ENCODE measurements at places on chromosomes 13 and 19.

GRCh38 chr13:107211073-107211472, 643.1 kb upstream of the ARGLU1 start:
- DNase-seq = peak; percentile 77

GRCh38 chr13:76812206-76812897, 73.9 kb downstream of the KCTD12 start:
- DNase-seq = no peak

DNA sequence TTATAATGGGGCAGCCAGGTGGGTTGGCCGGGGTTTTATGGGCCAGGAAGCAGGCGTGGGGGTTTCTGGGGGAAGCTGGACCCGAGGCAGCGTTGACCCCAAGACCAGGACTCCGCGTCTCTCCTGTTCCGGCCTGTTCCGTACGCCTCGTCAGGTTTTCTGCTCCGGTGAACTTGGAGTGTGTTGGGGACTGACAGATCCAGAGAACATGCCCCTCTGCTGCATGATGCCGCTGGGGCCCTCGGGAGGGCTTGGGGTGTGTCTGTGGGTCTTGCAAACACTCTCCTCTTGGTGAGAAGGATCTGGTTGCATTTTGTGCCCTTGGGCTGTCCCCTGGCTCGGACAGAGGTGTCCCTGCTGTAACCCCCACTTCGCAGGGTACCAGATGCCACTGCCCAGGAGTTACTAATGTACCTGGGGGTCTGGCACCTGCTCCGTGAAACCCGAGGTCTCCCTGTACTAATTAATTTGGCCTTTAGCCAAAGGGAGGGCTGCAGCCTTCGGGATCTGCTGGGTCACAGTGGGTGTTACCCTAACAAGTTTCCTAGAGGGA, 15.6 kb downstream of the KDM4B start:
- no peak for DNase-seq

- peak; percentile 48 for DNase-seq
Measured at GRCh38 chr19:39342647-39343305, 555 bp downstream of the SAMD4B start.

- no peak for DNase-seq
Measured at GRCh38 chr13:49165798-49166752, 54.1 kb upstream of the MLNR start.

DNA sequence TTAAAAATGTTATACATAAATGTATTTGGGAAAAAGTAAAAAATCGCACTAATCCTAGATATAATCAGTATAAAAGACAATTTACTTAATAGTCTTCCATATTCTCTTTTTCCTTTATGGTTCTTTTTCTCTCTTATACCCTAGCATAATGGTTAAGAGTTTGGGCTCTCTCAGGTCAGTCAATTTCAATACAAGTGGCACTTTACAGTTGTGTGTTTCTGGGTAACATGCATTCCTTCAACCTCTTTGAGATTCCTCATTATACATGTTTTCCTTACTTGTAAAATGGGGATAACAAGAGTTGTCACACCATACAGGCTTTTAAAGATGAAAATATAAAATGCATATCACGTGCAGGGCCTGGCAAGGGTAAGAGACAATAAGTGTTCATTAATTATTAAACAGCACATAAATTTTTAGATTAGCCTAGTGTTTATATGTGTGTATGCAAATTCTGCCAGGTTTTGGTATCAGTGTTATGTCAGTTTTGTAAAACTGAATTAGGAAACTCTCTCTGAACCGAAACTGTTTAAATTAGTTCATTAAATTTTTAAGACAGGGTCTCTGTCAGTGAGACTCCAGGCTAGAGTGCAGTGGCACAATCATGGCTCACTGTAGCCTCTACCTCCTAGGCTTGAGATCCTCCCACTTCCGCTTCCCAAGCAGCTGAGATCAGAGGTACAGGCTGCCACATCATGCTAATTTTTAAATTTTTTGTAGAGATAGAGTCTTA, 49.8 kb downstream of the ELF1 start:
- no peak for DNase-seq

DNA sequence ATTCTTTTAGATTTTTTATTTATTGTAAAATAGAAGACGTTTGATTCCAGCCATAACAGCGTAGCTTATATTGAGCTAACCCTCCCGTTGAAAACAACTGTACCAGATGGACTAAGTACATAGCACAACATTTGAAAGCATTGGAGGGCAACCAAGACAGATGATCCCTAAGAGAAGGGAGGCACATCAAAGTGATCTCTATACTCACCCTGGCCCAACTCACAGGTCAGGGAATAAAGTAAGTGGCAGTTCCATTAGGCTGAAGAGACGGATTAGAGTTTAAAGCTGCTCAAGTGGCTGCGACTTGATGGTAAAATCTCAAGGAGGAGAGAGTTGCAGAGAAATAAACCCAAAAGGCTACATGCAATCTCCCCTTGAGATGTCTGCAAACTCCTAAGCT, 65.1 kb upstream of the ITM2B start:
- DNase-seq = no peak

- DNase-seq = peak; percentile 67
Measured at GRCh38 chr13:66859934-66860877, 369.9 kb downstream of the PCDH9 start.

DNA sequence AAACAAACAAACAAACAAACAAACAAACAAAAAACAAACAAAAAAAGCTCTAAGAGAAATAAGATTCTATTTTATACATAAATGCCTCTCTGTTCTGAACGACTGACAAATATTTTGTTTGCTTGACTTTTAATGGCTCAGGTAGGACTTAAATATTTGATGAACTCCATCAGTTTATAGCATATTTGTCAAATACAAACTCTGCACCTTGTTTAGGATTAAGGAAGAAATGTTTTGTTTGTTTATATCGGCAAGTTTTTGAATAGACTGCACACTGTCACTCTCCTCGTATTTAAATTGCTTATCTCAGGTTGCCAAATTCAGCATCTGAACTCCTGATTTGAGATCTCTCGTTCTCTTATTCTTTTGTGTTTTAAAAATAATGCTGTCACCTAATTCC, 1499.7 kb upstream of the SLC10A2 start:
- no peak for DNase-seq

GRCh38 chr19:31641591-31641990, 292.4 kb upstream of the TSHZ3 start:
- no peak for DNase-seq

DNA sequence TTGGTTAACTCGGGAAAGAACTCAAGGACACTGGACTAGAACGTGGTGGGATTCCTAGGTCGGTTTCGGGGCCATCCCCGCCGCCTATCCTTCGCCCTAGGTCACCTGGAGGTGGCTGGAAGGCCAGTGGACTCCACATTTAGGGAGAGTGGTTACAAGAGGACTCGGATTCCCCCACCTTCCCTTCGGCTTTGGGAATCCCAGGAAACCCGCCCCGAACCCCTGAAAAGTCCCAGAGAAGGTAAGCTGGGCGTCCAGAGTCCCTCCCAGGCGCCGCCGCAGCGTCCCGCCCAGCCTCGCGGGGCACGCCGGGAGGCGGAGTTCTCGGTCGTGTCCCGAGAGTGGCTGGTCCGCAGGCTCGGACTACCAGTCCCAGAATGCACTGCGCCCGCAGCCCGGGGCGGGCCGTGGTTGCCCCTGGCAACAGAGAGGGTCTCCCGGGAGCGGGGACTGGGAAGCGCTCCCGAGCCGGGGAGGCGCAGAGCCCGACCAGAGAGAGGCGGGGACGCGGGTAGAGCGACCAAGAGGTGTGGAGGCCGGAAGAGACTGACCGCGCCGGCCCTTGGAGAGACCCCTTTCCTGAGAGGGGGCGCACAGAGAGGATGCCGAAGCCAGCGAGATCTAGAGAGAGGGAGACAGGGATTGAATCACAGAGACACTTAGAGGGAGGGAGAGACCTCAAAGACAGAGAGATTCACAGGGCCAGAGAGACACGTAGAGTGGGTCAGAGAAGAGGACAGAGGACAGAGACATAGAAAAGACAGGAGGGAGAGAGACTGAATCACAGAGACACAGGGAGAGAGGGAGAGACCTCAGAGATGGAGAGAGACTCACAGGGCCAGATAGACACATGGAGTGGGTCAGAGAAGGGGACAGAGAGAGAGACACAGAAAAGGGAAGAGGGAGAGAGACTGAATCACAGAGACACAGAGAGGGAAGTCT, 2.6 kb upstream of the PRKCG start:
- peak; percentile 98 for DNase-seq

DNA sequence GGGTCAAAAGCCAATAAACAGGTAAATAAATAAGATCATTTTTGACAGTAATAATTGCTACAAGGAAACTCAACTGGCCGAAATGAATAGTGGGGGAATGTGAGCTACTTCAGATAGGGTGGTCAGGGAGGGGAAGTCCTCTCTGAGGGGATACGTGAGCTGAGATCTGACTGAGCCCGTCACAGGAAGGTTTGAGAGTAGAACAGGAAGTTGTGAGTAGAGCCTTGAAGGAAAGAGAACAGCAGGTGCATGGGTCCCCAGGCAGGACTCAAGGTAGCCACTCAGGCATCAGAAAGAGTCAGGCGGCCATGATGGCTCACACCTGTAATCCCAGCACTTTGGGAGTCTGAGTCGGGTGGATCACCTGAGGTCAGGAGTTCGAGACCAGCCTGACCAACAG, 6.3 kb downstream of the IRGQ start:
- no peak for DNase-seq

- DNase-seq = no peak
Measured at GRCh38 chr13:103976371-103976770, 910.2 kb upstream of the SLC10A2 start.
